ENCODE measurements at places on chromosomes 12 and 14.

- no peak for DNase-seq
Measured at GRCh38 chr12:128513831-128514230, 246.9 kb downstream of the TMEM132C start.

GRCh38 chr14:65352964-65353530, 59.5 kb upstream of the FUT8 start:
- DNase-seq, result no peak

GRCh38 chr12:73372856-73373255, 1100.7 kb downstream of the TRHDE start:
- no peak for DNase-seq

DNA sequence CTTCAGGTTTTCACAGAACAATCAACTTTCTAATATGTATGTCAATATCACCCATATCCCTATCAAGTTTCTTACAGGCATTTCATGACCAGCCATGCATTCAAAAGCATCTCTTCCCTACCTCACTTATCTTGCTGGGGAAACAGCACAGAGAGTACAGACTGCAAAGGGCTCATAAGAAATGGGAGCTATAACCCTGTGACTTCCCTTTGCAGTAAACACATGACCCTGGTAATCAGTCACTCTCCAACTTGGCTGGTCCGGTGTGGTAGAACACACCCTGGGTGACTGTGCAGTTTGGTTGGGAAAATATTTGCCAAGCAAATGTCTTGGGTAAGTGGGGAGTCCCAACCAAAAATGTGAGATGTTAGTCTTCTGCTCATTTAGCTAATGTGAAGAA, 49.4 kb upstream of the TMCC3 start:
- no peak for DNase-seq

All from stimulated activated CD4-positive, alpha-beta T cell treated with anti-CD3 and anti-CD28 coated beads, Interleukin-12 subunit alpha, Interleukin-12 subunit beta, amount 100 ng/mL, for 48 hours (primary cell).